Fibroblast of the aortic adventitia (primary cell): ENCODE measurements at places on chromosomes 3 and 15.

DNA sequence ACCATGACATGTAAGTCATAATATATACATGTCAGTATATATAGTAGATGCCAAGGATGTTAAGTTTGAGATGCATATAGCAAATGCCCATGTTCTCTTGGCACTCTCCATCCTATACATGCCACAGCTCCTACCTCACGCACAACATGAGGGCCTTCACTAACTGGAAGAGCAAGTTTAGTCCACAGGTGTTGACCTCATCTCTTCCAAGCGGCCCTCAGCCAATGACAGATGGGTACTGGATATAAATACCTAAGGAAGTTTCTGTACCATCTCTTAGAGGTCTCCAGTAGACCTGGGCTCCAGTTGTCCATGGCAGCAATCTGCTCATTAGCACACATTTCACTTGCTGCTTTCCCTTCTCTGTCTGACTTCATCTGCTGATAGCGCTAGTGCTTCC lies 43.3 kb upstream of the CMC1 start:
- DNase-seq: no peak

DNA sequence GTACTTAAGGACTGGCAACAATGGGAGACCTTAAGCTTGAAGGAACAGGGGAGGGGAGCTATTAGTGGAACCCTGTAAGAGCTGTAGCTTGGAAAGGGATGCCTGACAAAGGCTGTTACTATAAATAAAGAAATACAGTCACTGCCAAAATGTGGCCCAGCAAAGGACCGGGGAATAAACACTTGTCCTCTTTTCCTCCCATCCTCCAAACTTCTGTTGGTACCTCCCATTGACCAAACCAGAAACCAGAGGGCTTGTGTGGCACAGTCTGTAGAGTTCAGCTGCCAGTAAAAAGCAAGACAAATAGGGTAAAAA lies 25.1 kb upstream of the TCF12 start:
- no peak for DNase-seq

GRCh38 chr15:63176302-63176701 lies 13.1 kb upstream of the RAB8B start:
- DNase-seq: no peak

GRCh38 chr3:9769426-9770275 lies at the start of gene CAMK1:
Gene CAMK1, minus strand, starts transcription at chr3:9769947. Its CDS starts 2,198 bp downstream, at chr3:9767749.
- DNase-seq: peak; percentile 50

- DNase-seq: no peak
Measured at GRCh38 chr3:69647081-69647480, 92.2 kb upstream of the MITF start.

DNA sequence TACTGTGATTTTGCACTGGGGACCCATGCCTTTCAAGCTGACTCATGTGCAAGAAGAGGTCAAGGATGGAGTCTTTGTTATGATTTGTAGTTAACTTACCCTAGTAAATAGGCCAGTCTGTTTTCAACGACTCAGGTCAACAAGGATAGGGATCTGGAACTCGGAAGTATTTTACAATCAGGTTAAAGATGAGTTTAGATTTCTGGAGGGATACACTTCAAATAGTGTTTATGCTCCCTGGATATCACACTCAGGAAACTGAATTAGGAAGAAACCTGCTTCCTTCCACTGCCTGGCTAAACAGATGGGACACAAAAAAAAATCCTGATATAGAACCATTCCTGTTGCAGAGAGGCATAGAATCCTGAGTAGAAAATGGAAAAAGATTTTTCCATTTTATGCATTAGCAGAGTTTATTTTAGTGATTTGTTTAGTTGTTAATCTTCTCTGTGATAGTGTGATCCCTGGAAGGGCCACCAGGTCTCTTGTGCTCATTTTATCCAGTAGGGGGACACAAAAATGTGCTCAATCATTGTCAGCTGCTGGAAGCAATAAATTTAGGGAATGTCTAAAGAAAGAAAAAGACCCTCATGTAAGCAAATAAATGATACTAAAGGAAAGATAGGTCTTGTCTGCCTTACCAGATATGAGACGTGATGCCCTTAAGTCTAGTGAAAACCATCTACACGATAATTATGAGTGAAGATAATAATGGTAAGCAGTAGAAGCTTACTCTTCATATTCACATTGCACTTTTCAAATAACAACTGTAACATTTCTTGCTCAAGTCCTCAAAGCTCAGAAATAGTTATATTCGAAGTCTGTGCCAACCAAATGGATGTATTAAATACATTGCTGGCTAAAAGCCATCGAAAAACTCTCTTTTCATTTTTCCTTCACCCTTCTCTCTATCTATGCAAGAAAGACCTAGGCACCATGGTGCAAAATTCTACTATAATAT lies 452.1 kb upstream of the KCNMB2 start:
- DNase-seq: peak; percentile 34

DNA sequence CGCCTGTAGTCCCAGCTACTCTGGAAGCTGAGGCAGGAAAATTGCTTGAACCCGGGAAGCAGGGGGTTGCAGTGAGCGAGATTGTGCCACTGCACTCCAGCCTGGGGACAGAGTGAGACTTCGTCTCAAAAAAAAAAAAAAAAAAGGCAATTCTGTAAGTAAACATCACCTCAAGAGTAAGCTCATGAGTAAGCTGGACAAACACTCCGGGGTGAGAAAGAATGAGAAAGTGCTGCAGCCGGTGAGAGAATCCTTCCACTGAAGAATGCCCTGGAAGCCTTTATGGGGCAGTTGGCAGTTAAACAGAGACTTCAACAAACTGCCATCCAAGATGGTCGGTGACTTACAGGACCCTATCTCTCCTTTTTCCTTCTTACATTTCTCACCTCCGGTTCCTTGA lies 47.5 kb downstream of the FEZF2 start:
- no peak for DNase-seq
